ENCODE measurements at places on chromosomes 7 and 10.

- DNase-seq = no peak
Observed at GRCh38 chr10:112393341-112393740, 19.4 kb downstream of the ACSL5 start.

DNA sequence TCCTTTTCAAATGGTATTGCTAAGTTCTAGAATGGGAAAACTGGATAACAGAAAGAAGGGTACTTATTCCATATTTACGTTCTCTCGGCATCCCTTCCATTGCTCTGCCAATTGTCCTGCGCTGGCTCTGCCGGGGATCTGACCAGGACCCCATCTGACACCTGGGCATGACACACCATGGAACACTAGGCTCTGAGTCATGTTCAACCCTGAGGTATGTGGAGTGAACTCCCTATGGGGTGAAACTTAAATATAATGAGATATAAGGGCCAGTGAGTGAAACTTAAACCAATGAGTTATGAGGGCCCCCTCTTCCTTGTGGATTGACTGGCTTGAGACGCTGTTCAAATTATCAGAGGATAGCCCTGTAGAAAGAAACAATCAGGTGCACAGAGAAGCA lies 55.1 kb upstream of the ZEB1 start:
- no peak for DNase-seq

DNA sequence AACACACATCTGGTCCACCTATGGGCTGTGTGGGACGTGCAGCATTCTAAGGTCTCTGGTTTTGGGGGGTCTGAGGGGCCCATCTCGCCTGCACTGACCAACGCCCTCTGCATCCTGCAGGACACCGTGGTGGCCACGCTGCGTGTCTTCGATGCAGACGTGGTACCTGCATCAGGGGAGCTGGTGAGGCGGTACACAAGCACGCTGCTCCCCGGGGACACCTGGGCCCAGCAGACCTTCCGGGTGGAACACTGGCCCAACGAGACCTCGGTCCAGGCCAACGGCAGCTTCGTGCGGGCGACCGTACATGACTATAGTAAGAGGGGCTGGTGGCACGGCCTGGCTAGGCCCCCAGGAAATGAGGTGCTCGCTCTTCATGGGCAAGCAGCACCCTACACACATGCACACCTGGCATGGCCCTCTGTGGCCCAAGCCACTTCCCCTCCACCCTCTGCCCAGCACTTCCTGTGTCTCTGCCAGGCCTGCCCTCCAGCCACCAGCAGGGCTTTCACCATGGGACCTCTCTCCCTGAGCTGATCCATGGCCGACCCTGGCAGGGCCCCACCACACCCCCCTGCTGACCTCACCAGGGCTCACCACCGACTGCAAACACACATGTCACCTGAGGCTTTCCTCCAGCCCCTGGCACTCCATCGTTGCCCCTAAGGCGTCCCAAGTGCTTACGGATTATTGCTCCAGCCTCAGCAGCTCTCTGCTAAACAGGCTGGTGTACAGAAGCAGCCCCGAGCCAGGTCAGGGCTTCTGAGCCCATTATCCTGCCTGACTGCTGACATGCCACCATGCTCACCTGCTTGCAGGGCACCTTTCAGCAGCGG lies 29.6 kb downstream of the RET start:
- no peak for DNase-seq

DNA sequence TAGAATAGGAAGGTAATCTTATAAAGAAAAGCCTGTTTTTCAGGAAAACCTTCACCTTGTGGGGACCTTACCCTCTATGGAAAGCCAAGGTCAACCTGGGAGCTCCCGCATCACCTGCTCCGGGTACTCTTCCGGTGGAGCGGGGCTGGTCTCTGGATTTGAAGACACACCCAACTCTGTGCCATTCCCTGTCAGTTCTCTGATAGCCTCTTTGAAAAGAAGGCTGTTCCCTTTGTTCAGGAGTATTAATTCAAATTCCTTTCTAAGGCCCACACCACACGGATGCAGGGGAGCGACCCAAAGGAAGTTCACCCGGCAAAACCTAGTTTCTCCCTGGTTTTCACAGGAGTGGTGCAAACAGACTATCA lies 10.7 kb downstream of the CTBP2 start:
- no peak for DNase-seq

GRCh38 chr10:79086822-79087221 lies 18.1 kb downstream of the ZMIZ1 start:
- DNase-seq = no peak

DNA sequence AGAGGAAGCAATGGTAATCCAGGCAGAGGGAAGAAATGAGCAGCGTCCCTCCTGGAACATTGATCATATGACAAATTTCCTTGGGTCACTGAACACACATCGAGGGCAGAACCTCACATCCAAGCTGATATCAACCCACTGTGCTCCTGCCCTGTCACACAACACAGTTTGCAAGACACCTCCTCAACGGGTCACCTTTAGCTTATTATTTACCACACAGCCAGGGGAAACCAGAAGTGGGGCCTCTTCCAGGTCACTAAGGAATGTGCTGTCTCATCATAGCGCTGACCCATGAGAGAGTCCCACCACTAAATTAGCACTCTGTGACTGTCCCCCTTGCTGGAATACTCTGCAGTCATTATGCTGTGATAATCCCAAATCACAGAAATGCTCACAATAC lies 69.7 kb upstream of the PPP1R3C start:
- no peak for DNase-seq

DNA sequence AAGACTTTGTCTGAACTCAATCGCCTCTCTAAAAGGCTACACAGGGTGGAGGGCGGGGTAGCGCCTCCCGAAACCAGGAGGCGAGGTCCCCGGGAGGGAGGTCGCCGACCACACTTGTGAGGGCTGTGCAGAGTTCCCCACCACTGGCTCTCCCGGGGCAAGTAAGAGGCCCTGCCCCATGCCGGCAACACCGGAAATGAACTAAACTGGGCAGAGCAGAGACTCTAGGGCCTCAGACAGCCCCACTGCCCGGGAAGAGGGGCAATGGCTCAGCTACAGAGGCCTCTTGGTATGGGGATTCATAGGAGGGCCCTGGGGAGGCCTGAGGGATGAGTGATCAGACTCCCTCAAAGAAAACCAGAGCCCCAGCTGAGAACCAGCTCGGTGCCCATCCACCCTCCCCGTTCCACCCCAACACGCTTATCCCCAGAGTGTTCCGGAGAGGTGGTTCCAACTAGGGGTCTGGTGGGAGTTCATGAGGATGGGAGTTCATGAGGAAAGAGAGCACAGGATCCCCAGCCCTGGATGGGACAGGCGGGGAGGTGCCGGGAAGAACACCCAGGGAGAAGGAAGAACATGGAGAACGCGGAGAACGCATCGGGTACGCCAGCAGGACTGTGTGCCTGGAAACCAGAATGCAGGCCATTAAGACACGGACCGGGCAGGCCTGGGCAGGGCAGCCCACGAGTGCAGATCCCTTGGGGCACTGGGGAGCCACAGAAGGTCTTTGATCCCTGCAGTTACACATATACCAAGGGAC lies 89.4 kb upstream of the MYL10 start:
- DNase-seq = no peak

DNA sequence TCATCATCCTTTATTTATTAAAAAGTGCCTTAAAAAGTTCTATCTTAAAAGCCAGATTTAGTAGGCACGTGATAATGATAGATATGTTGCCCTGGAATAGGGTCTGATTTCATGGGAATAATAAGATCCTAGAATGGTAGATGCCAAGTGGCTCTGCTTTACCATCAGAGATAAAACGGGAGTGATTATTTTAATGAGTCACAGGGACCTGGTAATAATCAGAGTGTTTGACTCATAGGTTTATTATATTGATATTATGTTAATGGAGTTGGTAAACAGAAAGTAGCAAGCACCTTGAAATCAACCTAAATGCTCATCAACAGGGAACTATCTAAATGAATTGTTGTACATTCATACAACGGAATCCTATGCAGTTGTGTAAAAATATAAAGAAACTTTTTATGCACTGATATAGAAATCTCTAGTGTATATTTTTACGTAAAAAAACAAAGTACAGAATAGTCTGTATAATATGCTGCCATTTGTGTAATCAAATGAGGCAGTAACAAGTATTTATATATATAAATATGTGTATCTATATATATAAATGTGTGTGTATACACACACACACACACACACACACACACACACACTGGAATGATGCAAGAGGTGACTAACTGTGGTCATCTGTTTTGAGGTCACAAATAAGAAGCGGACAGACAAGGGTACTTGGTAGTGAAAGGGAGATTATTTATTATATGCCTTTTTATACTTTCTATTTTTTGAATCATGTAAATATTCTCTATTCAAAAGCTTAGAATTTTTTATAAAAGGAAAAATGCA lies 78.6 kb upstream of the DYNC1I1 start:
- no peak for DNase-seq

GRCh38 chr10:91907914-91908336 lies 1.4 kb downstream of the FGFBP3 start:
- no peak for DNase-seq

- DNase-seq = no peak
Observed at GRCh38 chr10:133278577-133279265, 2.1 kb upstream of the ADAM8 start.

- DNase-seq = no peak
Observed at GRCh38 chr7:76146374-76146773, 55.3 kb upstream of the SRRM3 start.

DNA sequence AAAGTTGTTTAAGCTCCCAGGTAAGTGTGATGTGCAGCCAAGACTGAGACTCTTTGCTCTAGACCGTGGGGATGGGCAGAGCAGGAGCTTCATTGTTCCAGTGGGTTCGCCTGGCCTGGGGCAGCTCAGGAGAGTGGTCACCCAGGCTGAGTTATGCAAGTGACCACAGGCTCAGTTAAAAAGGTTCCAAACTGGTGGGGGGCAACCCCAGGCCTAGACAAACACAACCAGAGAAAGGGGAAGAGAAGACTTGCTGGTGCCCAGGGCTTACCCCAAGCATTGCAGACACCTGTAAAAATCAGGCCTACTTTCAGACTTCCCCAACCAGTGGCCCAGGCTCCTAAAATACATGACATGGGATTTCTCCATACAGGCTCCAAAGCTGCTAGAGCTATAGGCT lies 21.6 kb downstream of the CREB3L2 start:
- DNase-seq = no peak

GRCh38 chr7:4132221-4132620 lies 549.9 kb upstream of the FOXK1 start:
- no peak for DNase-seq

GRCh38 chr10:50369931-50370330 lies 118.6 kb upstream of the ASAH2 start:
- no peak for DNase-seq

- no peak for DNase-seq
Observed at GRCh38 chr7:41900532-41900931, 197.6 kb upstream of the INHBA start.

DNA sequence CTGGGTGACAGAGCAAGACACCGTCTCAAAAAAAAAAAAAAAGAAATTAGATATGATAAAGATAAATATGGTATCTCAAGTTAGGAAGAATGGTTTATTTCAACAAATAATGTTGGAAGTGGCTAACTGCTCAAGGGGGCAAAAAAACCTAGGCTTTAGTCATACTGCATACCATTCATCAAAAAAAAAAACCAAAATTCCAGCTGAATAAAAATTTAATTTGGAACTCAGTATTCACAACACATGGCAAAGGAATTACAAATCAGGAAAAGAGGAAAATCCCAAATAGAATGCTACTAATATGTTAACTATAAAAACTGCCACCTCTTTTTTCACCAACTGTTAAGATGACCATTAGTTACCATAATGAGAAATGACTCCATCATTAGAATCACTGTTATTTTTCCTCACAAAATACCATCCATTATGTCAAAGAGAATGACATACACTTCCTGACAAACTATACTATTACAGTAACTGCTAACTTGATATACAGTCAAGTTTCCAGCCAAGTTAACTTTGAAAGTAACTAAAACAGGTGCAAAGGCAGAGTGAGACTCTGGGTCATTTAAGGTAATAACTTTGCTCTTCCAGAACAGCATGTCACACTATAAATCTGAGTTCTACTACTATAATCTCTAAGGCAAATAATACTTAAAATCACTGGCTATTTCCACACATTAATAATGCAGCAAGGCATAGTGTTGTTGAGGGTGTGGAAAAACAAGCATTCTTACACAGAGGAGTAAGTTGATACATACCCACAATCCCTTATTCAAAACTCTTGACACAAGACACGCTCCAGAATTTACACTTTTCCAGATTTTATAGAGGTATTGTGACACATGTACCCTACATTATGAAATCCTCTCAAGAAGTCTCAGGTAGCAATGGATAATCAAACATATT lies 10.2 kb downstream of the KBTBD2 start:
- DNase-seq = no peak

DNA sequence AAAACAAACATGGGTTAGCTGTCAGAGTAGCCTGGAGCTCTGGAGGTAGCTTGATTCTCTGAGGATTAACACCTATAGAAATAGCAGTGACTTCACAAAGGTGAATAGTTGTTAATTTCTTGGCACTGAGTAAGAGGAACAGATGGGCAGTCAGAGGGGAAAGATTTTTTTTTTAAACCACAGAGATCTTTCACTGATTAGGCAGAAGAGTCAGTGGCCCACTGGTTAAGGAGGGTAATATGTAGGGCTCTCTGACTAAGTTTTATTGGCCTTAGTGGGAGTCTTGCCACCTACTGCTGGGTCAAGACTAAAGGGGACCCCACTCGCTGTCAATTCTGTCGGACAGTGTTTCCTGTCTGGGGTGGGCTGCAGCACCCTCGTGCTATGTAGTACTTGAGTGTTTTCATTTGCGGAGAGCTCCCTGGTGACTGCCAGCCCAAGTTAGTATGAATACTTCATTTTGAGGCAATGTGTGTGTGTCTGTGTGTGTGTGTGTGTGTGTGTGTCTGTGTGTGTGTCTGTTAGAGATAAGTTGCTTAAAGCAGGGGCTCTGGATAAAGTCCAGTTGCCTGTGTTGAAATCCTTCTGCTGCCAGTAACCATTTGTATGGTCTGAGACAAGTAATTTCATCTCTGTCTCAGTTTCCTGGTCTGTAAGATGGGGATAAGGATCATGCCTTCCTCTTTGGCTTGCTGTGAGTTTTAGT lies 145.2 kb downstream of the ARID5B start:
- no peak for DNase-seq

DNA sequence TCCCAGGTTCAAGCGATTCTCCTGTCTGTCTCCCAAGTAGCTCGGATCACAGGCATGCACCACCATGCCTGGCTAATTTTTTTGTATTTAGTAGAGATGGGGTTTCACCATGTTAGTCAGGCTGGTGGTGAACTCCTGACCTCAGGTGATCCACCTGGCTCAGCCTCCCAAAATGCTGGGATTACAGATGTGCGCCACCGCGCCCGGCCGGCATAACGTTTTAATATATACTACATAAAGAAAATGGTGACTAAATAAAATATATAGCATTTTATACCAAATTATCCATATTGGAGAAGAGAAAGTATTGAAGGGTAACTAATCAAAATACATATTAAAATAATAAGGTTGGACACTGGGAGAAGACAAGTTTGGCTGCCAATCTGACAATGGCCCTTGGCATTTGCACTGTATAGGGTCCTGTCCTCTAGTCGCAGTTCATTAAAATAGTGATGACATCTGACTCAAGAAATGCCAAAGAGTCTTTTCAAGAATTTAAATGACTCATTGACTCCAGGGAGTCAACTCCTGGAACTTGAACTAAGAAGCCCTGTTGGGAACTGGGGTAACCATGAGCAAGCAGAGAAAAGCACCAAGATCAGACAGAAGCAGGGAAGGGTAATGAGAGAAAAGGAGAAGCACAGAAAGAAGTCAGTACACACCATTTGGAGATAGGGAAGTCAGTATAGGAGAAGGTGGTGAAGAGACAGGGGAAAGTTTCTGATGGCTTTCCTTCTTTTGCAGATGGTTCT lies 91.1 kb downstream of the CH25H start:
- DNase-seq = no peak
